ENCODE measurements at places on chromosomes 7 and 10.
A peak's percentile ranks its signal among the peaks of the same experiment; 100 is the strongest.

- DNase-seq, result no peak
Measured at GRCh38 chr7:134763960-134764359, 15.5 kb upstream of the CALD1 start.

DNA sequence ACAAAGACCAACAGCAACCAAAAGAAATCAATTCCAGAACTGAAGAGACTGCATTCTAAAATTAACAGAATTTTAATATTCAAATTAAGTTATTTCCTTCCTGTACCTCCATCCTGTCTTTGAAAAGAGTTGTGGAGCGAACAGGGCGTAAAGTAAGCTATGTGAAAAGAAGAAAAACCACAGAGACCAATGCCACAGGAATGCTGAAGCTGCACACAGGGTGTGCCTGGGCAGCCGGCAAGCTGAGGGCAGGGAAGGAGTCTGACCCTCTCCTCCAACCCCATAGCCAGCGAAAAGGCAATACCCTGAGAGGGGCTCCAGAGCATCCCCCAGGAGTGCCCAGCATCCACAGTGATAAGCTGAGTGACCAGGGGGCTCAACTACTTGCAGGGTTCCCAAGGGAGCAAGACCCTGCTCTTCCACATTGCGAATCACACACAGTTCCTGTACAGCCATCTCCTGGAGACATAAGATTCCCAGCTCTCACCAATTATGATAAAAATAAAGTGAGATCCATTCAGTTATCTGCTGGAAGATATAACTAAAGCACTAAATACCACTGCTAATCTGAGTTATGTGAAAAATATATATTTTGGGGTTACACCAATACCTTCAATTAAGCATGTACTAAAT is 93.8 kb downstream of the PARD3 start:
- DNase-seq, result peak; percentile 76

DNA sequence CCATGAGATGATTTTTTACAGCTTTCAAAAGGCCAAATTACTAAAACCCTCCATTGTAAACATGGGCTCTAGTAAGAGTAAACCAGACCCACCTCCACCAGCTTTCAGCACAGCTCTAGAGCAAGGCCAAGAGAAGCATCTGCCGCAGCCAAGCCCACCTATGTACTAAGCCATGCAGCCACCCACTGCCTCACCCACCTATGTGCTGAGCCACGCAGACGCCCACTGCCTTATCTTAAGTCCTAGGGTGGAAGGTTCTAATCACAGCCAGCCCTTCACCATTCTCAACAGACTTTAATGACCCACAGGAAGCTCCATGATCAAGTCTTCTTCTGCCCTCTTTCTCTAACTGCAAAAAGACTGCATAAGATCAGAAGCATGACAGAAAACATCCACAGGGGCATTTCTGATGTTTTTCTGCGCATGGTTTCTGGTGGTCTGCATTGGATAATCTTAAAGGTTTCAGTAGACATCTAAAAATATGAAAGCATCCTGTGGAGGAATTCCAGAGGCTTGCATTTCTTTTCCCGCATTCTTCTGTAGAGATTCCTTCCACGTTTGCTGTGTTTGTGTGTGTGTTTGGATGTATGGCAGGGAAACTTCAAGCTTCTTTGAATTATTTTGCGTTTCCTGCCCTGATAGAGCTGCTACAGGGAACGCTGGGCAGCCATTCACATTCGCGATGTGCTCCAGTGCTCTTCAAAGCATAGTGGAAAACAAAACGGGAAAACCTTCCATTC is 286.1 kb upstream of the KLF6 start:
- no peak for DNase-seq

GRCh38 chr10:58026036-58026435 is 241.7 kb downstream of the IPMK start:
- DNase-seq, result no peak

- no peak for DNase-seq
Measured at GRCh38 chr10:75426880-75427279, 4.5 kb upstream of the LRMDA start.

DNA sequence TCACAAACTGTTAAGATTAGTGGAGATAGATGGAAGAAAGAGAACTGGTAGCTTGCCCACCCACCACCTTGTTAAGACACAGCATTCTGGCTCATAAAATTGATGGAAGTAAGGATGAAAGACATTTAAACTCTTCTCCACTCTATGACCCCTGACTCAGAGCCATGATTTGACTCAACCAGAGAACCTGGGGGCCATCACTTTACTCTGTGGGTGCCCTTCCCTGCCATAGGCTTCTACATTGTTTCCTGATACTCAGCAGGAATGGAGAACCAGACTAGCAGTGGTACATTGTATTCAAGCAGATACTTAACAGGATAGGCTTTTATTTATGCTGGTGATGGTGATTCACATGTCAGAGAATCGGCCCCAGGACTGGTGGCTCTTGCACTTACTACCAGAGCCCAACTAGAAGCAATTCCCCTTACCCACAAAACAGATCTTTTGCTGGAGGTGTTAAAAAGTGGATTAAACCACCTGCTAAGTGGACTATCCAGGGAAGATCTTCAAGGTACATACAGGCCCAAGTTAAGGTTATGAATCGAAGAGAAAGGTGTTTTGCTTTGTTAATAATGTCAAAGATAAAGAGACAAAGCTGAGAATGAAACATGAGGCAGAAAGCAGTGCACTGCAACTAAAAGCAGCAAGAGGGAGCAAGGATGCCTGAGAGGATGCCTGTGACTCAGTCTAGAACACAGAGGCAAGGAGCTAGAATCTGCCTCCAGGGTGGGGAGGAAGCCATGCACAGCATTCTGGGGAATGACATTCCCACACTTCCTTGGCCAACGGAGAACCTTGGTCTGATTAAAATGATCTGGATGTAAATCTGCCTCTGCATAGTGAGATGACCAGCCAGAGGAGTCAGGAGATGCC is 36.0 kb upstream of the GLI3 start:
- DNase-seq, result peak; percentile 90

GRCh38 chr10:58952747-58953466 is 223.5 kb upstream of the PHYHIPL start:
- DNase-seq, result peak; percentile 58

DNA sequence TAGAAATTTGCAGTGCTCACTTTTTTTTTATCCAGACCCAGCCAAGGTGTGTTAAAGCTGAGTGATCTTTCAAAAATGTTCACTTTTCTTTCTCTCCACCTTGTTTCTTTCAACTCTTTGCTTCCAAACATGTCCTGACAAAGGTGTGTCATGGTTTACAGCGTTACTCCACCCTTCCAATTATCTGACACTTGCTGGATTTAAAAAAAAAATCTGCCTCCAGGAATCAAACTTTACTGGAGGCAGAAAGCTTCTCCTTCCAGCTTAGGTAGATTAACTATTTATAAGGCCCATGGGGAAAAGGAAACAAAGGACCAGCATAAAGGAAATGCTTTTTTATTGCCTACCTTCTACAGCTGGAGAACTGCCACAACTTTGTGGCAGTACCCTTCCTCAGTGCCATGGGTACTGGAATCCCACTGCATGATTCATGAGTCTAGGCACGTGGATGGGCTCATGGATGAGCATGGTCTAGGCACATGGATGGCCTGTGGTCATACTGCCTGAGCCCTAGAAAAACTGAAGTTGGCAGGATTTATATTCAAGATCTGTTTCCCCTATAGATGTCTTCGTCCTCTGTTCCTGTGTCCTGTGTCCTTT is at the start of gene COL17A1:
Gene COL17A1 (minus strand): TSS at position 80 of the 600 bp plus-strand sequence. CDS start 5,207 bp downstream, outside the sequence.
- peak; percentile 84 for DNase-seq

- peak; percentile 81 for DNase-seq
Measured at GRCh38 chr7:93889261-93889660, 1.3 kb downstream of the TFPI2 start.

DNA sequence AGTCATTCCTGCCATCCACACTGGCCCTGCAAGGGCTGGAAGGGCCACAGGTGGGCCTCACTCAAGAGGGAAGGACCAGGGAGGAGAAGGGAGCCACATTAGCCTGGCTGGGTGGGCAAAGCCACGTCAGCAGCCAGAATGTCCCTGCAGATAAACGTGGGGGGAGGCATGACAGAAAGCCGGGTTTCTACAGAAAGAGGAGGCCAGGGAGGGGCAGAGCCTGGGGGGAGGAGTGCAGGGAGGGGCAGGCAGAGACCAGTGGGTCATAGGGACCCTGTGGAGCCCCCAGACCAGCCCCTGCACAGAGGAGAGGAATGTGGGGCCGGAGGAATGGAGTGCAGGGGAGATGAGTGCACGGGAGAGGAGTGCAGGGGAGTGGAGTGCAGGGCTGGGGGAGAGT is 590.2 kb downstream of the PTPRN2 start:
- DNase-seq, result no peak

- peak; percentile 70 for DNase-seq
Measured at GRCh38 chr7:17965603-17966002, 25.3 kb upstream of the SNX13 start.

GRCh38 chr10:126104767-126105166 is 208.4 kb downstream of the FANK1 start:
- DNase-seq, result no peak

DNA sequence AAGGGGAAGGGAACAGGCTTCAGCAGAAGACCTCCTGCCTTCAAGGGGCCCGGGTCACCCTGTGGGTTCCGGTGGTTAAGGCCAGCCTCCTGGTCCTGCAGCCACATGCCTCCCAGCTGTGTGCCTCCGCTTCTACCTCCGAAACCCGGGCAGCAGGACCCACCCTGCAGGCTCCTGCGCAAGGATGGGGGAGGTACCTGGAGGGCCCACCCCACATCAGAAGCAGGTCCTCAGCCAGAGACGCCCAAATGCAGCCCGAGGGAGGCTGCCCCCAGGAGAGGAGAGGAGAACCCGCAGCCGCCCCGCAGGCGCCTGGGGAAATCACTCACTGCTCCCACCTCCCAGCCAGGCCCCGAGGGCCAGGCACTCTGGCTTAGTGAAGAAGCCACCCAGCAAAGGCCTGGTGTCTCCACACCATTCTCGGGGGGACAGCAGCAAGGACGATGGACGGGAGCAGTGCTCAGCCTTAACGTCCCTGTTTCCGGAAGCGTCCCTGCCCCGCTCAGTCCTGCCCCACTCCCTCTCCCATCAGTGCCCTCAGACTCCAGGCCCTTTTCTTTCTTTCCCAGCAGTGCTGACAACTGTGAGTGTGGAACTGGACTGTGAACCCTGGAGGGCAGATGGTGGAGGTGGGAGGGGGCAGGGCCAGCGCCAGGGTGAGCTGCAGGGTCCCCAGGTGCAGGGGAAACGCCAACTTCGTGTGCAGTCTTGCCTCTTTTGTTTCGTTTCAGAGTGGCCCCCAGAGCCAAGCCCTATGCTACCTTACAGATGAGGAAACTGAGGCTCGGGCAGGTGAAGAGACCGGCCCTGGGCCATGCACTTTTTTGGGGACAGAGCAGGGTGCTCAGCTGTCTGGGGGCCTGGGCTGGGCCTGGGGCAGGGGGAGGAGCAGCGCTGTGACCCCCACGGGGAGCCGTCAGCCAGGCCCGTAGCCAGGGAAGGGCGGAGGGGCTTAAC is 138.0 kb downstream of the FAM53B start:
- no peak for DNase-seq

GRCh38 chr7:150686030-150686631 is 625 bp downstream of the GIMAP2 start:
- DNase-seq, result no peak

DNA sequence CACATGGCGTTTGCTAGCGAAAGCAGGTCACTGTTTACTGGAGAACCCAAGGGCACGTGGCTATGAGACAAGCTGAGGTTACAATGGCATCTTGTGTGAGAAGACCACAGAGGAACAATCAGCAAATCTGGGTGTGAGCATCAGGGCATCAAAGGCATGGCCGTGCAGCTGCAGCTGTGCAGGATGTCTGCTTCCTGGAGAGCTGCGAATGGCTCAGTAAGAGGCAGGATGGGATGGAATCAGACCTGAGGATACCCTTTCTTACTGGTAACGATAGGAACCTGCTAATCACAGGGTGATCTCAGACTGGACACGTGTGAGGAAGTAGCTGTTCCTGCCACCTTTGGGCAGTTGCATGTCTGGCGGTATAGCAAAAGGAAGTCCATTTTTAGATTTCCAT is 119.5 kb downstream of the RNF216 start:
- no peak for DNase-seq
